ENCODE measurements at places on chromosomes 12 and 14. TPM values are rescaled to one million over a fixed set of nuclear protein-coding genes. Genes with fewer than 3 reads are reported as not detected.

Gene SSPN
- polyA plus RNA-seq = 18.0 TPM

Gene PMCH
- polyA plus RNA-seq = 0.96 TPM

Gene LRRIQ1
- polyA plus RNA-seq = 30.3 TPM

Gene COCH
- 3.7 TPM for polyA plus RNA-seq

Gene CLEC6A
- 0.07 TPM for polyA plus RNA-seq

Gene TTC9
- 4.1 TPM for polyA plus RNA-seq

Gene IGF1
- 5.6 TPM for polyA plus RNA-seq

Gene TAS2R14
- 5.3 TPM for polyA plus RNA-seq

Gene DHRS2
- polyA plus RNA-seq = 62.0 TPM

Gene COX8C
- polyA plus RNA-seq = 0.73 TPM

Gene TNS2
- 102 TPM for polyA plus RNA-seq

Gene KRT73
- polyA plus RNA-seq = not detected

Gene DUSP6
- 79.9 TPM for polyA plus RNA-seq

Measured in renal pelvis (tissue), 12 donors.